ENCODE measurements at places on chromosomes 3 and 15.

DNA sequence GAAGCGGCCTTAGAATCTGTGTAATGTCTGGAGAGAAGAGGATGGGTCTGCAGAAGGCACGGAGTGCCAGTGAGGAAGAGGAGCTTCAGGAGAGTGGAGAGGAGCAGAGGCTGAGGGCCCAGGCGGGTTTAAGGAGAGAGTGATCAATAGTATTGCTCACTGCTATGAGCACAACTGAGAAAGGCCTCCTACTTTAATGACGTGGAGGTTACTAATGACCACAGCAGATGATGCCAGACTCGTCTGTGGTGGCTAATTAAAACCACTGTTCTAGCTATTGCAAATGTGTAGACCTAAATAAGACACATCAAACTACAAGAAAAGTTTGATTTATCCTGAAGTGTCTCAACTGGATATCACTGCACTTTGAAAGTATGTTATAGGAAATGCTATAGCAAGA is 33.2 kb downstream of the MTMR10 start:
- no peak for DNase-seq

GRCh38 chr15:60899322-60899966 is 329.7 kb downstream of the RORA start:
- no peak for DNase-seq

GRCh38 chr15:54017251-54017650 is 39.0 kb downstream of the UNC13C start:
- DNase-seq = no peak

DNA sequence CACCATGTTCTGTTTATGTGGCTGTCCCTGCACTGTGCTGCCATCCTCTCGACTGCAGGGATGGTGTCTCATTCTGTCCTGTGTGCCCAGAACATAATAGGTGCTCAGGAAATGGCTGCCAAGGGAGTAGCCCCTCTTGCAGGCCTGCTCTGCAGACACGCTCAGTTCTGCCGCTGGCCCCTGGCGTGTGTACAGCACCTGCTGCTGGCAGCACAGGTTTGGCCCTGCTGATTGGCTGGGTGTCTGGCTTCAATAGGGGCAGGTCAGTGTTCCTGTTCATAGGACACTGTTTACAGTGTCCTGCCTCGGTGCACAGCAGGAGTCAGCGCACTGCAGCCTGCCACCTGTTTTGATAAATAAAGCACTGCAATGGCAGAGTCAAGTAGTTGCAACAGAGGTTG is 146.9 kb downstream of the DNAJB8 start:
- no peak for DNase-seq

DNA sequence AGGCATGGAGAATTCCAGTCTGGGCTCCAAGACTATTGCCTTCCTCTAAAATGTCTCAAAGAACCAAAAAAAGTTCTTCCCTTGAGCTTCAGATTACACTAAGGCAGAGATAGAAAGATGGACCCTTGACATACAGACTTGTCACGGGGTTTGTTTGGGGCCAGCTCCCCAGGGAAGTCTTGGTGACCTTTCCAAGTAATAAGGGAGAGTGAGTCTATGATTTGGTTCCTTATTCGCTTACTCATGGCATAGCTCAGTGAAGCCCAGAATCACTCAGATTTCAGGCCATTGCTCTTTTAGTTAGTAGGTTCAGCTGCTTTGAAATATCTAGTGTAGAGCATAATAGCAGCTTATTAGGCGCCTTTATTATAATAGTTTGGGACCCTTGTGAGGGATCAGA is 90.3 kb downstream of the PLCL2 start:
- no peak for DNase-seq

DNA sequence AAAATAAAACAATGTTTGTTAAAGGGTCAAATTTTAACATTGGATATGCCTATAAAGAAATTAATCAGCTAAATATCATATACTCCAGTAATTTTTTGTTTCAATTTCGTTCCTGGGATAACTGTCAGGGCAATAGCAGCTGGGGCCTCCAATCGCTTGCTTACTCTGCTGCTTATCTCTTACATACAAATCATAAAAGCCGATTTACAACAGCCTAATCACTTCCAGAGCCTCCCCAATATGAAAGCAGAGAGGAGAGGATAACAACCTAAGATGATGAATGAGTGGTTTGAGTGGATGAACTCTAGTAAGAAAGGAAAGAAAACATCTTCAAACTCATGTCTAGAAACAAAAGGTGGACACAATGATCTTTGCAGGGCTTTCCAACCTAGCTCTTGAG is 80.7 kb upstream of the PSMD6 start:
- DNase-seq = no peak

GRCh38 chr3:58924578-58924977 is 125.2 kb downstream of the CFAP20DC start:
- DNase-seq = no peak

DNA sequence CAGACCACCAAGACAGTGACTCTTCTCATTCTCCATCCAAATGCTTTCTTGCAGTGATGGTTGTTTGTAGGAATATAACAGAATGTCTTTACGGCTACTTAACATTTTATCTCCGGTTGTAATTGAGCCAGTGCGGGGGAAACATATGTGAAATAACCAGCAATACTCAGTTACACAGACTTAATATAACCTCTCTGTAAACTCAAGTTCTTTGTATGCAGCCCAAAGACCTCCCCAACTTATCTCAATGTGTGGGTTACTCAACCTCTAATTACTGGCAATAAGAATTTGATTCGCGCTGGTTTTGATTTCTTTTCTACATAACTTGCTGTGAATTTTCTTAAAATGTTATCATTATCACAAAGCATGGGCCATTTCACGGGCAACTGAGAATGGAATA is 250.6 kb downstream of the TAFA4 start:
- DNase-seq = no peak

GRCh38 chr3:164832216-164832615 is 246.1 kb downstream of the SI start:
- no peak for DNase-seq

DNA sequence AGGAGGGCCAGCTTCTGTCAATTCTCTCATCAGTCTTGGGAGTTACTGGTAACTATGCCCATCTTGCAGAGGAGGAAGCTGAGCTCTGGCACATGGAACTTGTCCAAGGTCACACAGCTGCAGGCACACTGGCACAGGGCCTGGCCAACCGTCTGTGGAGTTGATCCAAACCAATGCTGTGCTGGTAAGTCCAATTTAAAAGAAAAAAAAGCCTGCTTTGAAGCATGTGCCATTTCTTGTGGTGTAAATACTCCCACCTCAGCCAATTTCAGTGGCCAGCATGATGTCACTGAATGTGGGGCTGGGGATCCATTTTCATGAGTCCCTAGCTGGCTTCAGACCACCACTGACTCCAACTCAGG is 83.4 kb downstream of the CHSY1 start:
- no peak for DNase-seq

DNA sequence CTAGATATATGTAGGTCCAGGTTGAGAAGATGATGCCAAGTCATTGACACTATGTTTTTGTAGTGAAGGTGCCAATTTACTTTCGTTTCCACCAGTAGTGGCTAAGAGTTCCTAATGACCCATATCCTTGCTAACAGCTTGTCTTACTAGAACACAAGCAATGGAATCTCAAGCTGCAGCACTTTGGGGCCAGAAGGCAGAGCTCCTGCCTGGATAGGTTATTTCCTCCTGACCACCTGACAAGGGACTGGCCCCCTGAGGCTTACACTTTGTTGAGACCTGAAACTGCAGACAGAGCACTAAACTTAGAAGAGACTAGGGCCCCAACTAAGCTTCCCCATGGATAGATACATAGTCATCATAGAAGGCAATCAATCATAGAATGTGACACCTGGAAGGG is 11.7 kb downstream of the ONECUT1 start:
- DNase-seq = no peak

- no peak for DNase-seq
Measured at GRCh38 chr3:152688313-152688712, 146.6 kb upstream of the P2RY1 start.

GRCh38 chr3:121979246-121979645 is 42.8 kb downstream of the ILDR1 start:
- DNase-seq = no peak

GRCh38 chr3:121619691-121620090 is 26.5 kb downstream of the FBXO40 start:
- no peak for DNase-seq

DNA sequence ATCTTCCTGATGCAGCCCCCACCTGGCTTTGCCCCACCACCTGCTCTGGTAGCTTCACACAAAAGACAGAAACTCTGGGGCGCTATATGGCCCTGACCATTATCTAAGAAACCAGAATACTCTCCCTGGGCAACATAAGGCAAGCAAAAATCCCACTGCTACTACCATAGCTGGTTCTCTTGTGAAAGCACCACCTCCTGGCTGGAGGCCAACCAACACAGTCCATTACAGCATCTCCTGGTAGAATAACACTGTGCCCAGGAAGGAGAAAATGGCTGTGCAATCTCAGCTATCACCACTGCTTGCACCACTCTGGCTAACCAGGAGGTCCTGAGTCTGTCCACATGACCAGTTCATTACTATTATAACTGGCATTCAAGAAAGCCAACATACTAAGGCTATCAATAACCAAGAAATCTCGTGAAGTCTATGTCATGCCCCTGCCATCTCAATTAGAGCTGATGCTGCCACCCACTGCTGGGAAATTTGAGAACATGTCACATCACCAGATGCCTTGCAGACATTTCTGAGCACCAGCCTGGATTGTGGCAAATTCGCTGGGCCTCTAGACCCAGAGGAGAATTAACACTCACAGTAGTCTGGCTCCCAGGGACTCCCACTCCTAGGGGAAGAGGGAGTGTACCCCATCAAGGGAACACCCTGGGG is 1114.8 kb downstream of the ROBO2 start:
- no peak for DNase-seq

DNA sequence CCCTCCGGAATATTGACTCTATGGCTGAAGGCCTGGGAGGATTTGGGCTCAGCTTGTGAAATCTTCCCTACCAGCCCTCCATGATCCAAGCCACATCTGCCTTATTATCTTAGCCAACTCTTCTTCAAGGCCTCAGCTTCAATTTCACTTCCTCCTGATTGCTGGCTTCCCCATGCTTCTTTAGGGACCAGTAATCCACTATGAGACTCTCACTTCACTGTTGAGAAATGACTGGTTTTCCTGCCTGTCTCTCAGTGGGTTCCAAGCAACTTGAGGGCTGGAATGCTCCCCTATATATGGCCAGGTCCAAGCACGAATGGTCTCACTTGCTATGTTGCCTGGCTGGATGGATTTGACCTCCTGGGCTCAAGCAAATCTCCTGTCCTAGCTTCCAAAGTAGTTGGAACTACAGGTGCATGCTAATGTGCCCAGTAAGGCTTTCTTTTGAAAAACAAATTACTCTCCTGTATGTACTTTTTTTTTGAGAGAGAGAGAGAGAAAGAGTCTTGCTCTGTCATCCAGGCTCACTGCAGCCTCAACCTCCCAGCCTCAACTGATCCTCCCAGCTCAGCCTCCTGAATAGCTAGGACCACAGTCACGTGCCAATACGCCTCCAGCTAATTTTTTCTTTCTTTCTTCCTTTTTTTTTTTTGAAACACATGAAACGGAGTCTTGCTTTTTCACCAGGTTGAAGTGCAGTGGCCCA is 7.9 kb upstream of the PIK3CB start:
- no peak for DNase-seq

- no peak for DNase-seq
Measured at GRCh38 chr3:39108200-39108710, 775 bp downstream of the TTC21A start.

DNA sequence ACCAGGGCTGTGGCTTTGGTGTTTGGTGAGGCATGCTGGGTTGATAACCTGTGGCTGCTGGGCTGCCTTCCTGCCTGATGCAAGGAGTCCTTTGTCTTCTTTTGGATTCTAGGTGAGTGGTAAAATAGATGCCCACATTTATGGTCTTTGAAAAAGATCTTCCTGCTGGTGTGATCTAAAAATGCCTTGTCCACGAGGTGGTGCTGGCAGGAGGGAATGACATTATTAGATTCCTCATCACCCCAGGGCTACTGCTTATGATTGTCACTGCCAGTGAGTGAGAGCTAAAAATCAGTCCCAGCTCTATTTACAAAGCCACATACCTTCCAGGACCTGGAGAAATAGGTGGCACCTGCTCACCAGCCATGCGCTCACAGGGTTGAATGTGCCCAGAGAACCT is 355.5 kb upstream of the ROPN1 start:
- no peak for DNase-seq

- DNase-seq = no peak
Measured at GRCh38 chr15:68888419-68888818, 41.9 kb upstream of the SPESP1 start.

GRCh38 chr3:120177707-120178306 is 83.6 kb upstream of the GSK3B start:
- DNase-seq = no peak

DNA sequence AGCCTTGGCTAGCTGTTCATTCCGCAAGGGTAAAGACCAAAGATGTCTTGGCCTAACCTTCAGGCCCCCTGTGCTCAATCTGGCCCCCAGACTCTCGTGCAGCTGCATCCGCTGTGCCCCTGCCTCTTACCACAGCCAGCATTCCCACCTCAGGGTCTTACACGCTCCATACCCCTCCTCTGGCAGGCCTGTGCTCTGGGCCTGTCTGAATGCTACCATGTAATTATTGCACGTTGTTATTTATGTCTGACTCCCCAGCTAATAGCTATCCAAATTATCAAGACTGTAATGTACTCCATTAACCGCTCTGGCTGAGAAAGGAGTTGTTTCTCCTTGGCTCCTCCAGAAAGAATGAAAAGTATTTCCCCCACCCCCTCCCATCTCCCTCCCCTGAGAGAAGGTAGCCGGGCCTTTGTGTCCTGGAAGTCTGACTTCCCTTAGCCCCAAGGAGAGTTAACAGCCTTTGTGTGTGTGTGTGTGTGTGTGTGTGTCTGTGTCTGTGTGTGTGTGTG is 54.5 kb upstream of the UBE2E1 start:
- DNase-seq = peak; percentile 32

DNA sequence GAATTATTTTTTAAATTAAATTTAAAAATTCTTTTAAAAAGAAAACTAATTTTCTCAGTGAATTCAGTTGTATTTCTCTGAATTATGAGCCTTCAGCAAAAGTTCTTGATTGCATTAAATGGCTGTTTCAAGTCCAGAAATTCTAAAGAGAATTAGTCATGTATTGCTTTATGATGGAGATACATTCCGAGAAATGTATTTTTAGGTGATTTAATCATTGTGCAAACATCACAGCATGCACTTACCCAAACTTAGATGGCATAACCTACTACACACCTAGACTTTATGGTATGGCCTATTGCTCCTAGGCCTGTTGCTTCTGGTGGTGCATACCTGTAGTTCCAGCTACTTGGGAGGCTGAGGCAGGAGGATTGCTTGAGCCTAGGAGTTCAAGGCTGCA is 44.3 kb upstream of the GCNT3 start:
- DNase-seq = no peak

DNA sequence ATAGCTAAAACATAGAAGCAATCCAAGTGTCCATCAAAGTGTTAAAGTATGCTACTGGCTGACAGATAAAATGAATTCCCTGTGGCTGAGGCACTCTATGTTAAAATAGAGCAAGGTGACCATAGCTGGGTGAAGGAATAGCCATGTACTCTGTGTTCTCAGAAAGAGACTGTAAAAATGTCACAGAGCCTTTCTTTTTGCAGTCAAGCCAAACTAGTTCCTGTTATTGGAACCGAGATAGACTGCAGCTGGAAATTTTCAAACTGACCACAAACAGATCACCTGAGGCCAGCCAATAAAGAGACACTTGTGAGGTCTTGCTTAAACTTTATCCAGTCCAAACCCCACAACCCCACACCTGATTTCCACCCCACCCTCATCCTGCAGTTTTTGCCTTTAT is 422.8 kb upstream of the NAALADL2 start:
- no peak for DNase-seq

Data from endothelial cell (in vitro differentiated cells).